ENCODE measurements at places on chromosomes 1 and 21.

- no peak for DNase-seq
These were observed 16.1 kb downstream of the BTG2 start for GRCh38 chr1:203321273-203322052.

DNA sequence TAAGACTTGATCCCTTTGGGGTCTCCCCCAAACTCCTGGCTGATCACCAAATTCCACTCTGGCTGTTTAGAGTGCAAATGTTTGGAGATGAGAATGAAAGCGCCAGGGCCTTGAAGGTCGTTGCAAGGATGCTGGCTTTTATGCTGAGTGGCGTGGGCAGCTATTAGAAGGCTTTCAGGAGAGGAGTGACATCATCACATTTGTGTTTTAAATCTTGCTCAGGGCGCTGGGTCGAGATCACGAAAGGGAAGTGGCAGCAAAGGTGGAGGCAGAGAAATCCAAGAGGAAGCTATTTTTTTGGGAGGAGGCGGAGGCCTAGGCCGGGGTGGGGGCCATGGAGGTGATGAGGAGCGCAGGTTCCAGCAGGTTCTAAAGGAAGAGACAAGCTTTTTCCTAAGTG lies 49.3 kb downstream of the PDE9A start:
- DNase-seq: no peak

- no peak for DNase-seq
These were observed 307.3 kb downstream of the PTPRU start for GRCh38 chr1:29543586-29543985.

- no peak for DNase-seq
These were observed 12.9 kb downstream of the CENPF start for GRCh38 chr1:214615871-214616270.

DNA sequence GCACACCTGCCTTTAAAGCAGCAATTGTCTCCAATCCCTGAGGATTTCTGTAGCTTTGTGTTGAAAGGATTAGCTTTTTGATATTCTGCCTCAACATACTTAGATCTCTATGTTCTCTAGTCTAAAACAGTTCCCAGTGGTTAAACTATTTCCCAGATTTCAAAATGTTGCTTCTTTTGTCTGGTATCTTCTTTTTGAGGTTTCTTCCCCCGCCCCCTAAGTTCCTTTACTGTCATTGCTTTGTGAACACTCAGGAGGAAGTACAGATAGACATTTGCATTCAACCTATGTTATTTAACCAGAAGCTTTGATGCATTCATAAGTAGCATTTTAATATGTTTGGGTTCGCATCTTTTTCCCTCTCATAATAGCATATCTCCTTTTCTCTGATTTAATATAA lies 33.5 kb downstream of the CYYR1 start:
- no peak for DNase-seq

DNA sequence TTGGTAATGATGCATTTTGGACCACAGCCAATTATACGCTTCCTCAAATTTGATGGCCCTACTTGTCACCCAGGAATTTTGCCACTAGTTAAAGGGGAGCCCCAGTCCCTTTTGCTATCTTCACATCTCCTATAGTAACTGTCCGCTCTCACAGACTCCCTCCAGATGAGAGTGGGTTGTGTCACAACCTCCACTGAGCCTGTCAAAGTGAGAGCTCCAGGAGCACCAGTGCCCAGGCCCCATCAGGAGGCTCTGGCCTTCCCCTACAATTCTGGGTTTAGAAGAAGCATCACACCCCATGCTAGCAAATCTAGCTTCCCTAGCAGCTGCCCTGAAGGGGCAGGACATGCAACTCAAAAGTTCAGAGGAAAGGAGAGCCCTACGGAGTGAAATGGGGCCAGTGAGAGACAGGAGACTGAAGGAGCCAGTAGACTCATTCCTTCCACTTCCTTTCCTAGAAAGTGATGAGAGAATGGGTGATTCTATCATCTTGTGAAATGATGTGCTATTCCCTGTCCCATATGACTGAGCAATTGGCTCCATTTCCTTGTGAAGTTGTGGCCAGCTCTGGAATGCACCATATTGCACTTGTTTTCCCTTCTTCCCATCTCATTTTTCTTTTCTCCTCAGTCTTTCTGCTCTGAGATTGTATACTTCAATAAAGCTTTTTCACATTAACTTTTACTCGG lies 541.3 kb downstream of the DPYD start:
- peak; percentile 68 for DNase-seq

GRCh38 chr1:184164536-184164935 lies 113.0 kb downstream of the TSEN15 start:
- DNase-seq: no peak

DNA sequence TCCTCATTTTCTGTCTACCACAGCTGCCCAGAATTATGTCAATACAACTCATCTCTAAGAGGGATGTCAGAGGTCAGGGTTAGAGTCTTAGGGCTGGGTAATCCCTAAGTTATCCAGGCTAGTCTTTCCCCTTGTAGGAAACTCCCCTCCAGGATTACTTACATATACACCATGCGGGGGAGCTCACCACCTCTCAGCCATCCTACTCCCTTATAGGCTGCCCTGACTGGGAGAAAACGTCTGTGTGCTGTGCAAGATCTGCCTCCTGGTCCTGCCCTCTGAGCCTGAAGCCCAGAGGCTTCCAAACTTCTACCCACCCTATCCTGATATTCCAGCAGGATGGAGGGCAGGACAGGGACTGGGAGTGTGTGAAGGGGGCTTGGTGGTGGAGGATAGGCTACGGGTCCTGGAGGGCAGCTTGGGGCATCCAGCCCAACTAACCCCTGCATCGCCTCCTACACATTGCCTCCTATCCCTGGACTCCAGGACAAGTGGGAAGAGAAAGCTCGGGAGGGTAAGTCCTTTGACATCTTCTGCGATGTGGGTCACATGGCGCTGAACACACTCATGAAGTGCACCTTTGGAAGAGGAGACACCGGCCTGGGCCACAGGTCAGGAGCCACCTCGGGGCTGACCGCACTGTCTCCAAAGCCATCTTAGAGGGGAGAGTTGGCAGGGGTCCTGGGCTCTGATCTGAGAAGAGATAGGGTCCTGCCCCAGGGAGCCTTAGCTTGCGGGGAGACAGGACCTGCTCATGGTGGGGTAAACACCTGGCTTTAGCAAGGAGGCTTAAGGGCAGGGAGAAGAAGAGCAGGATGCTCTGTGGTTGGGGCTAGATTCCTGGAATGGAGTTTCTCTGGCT lies 14.4 kb downstream of the CYP4B1 start:
- no peak for DNase-seq

GRCh38 chr1:241074507-241074906 lies 282.5 kb downstream of the RGS7 start:
- no peak for DNase-seq

GRCh38 chr1:18581420-18581880 lies 49.2 kb upstream of the PAX7 start:
- no peak for DNase-seq

- no peak for DNase-seq
These were observed 56.1 kb upstream of the F3 start for GRCh38 chr1:94597701-94598100.

DNA sequence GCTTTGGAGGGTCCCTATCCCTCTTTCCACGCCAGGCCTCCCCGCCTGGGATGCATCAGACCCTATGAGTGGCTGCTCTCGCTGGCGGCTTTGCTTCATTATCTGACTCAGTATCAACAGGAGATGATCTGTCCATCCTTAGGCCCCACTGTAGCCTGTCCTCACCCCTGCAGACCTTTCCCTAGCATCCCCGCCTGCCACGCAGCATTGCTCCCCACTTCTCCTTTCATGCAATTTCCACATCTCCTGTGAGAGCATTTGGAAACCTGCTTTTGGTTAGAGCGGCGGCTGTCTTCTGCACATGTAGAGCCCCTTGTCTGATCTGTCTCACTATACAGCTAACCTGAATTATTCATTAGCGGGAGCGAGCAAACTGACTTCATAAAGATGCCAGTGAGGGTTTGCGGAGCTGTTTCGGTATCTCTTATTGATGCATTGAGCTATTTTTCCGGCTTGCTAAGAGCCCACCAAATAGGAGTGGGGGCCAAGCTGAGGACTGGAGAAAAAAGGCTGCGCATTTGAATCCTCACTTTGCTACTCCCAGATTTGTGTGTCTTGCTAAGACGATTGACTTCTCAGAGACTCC lies 40.0 kb upstream of the ATP2B4 start:
- DNase-seq: no peak

DNA sequence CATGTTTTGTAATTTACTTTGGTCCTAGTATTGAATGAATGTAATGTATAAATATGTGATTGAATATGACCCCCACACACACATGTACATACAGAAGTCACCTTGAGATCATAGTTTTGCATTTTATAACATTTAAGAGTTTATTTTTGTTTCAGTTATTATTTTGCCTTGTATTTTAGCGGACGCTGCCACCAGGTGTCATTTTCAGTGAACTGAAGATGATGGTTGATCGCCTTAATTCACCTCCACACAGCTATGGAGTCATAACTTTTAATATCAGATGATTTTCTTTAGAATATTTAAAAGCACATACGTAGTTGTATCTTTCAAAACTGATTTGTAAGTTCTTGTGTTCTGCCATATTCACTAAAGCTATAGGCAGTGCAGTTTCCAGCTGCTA lies 130.4 kb downstream of the DYRK1A start:
- no peak for DNase-seq

DNA sequence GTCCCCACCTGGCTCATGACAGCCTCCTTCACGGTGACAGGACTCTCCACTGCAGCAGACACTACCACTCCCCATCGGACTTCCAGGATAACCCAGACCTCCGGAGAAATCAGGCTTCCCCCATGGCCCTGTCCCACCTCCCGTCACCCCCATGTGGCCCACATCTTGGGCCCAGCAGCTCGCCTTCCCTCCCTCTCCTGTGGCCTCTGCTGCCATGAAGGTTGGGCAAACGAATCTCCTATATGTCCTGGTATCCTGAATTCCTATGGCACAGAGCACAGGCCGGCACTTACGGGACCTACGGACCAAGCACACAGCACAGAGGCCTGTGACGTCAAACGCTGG lies 82.0 kb downstream of the NPHP4 start:
- no peak for DNase-seq

DNA sequence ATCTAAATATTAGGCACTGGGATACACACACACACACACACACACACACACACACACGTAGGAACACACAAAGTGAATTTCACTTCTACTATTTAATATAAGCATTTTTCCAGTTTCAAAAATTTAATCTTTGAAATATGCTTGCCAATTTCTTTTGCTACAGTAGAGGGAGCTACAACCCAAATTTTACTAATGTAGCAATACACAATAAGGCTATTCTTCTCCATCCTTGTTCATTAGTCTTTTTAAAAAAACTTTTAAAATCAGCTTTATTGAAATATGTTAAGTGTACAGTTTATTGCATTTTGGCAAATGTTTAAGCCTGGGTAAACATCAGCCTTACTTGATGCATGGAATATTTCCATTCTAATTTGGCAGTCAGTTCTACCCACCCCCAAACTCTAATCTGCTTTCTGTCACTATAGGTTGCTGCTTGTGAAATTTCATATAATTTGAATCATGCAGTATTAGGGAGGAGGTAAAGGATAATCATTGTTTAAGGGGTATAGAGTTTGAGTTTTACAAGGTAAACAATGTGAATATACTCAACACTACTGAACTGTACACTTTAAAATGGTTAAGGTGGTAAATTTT lies 93.0 kb upstream of the TENT5C start:
- DNase-seq: no peak

Data from AG04449 (cell line).